ENCODE measurements at places on chromosomes 13 and 19. TPM values are rescaled to one million over a fixed set of nuclear protein-coding genes. Genes with fewer than 3 reads are reported as not detected.

The LILRA5 gene
- not detected for total RNA-seq

GRCh38 chr13:25217023-25217885 lies 45.2 kb upstream of the AMER2 start:
- no peak for DNase-seq

The C19orf81 gene
- total RNA-seq = 3.7 TPM

DNA sequence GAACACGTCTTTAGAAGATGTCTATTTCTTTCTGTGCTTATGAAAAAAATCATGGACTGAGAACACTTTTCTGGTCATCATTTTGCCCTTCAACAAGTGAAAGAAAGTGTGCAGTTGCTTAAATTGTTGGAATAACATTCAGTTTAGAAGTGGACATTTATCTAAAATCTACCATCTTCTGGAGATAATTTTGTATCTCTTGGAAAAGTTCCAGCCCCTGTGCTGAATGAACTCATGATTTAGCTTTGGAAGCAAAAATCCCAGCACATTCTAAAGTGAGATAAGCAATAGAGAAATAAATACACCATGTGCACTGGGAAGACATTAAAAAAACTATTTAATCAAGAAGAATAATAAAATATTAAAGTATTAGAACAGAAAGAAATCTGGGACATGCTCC lies 1420.8 kb upstream of the SLC10A2 start:
- DNase-seq = no peak
